Kidney epithelial cell (primary cell): ENCODE measurements at places on chromosomes 3 and 15.

DNA sequence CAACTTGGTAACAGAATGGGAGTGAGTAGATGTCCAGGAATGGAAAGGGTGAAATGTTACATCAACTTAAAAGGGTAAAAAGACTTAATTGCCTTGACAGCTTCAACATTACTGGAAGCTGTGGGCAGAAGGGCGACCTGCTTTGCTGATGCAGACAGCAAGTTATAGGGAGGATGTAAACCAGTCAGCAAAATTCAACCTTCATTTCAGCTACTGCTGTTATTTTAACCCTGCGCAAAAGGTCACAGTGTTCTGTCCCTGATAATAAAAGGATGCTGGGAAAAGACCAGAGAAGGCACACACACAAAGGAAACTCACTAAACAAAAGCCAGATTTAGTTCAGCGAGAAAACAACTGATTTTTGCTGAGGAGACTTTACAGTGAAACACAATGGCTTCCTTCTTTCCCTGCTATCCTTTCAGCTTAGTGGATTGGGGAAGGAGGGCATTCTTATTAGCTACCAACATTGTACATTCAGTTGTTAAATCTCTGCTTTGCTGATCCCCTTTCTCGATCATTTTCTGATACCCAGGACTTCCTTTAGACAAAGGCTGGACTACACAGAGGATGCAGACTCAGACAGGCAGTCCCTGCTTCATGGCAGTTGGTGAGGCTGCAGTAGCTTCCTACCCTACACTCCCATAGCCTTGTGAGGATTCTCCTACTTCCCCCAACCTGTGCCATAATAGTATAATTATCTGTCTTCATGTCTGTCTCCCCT is 62.0 kb downstream of the P3H2 start:
- DNase-seq: peak; percentile 48

DNA sequence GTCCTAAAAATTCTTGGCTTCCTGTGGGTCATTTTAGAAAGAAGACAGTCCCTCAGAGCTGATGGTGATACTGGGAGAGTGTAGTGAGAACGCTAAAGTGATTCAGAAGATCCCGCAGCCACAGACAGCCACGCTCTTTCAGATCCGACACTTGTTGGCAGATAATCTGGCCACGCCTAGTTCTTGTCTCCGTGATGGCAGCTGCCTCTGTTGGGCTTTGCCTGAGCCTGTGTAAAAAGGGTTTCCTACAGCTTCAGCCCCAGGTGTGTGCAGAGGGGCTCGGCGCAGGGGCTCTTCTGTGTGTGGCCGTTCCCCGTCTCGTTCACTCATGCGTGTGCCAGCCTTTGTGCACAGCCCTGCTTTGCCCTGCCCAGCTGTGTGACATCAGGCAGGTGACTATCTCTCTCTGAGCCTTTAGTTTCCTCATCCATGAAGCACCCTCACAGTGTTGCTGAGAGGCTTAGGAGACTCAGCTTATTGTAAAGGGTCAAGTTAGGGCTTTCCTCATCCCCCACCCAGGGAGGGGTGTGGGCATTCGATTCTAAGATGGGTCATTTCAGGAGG is 6.3 kb downstream of the IRAK2 start:
- DNase-seq: no peak

DNA sequence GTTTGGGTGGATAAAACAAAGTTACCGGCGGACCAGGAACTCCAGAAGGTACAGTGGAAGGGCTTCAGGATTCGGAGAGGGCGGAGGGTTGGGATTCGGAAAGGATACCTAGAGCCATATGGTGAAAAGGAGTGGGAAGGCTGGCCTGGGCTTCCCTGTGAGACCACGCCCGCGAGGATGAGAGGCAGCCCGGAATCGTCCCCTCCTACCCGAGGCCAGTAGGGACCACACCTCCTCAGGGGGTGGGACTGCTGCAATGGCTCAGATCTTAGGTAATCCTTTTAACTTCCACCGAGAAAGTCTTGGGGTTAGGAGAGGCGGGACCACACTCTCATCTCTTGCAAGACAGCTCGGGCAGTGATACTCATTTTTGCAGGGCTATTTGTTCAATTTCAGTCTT is 511.3 kb downstream of the OCA2 start:
- no peak for DNase-seq

DNA sequence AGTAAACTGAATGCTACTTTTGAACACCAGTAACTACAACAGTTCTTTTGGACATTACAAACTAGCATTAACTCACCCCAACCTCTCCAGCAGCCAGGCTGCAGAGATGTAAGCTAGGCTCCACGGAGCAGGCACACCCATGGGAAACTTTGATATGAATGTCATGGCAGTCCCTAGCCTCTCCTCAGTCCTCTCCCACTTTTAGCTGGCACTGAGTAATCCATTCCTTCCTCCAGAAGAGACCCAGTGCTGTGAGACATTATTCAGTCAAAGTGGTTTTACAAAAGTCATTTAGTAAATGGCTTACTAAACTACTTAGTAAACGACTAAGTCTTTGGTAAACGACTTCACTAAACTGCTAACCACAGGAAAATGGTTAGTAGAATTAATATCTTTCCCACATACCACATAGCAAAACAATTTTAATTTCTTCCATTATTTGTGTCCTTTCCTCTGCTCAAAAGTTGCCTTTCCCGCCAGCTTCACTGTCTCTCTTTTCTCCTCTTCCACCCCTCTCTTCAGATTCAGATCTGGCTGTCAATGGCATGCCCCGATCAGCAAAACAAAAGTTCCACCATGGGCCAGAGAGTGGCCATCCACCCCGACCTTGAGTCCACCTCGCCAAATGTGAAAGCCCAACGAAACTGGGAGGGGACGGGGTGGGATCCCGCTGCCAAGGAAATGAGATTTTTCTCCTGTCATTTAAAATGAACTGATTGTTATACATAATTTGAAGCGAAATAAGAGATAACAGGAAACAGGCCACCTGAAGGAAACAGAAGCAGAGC is 67.5 kb upstream of the TJP1 start:
- no peak for DNase-seq

GRCh38 chr3:138371070-138371965 is 22.9 kb downstream of the MRAS start:
- DNase-seq: no peak

GRCh38 chr15:39921274-39921638 is 1.2 kb upstream of the GPR176 start:
- DNase-seq: no peak

DNA sequence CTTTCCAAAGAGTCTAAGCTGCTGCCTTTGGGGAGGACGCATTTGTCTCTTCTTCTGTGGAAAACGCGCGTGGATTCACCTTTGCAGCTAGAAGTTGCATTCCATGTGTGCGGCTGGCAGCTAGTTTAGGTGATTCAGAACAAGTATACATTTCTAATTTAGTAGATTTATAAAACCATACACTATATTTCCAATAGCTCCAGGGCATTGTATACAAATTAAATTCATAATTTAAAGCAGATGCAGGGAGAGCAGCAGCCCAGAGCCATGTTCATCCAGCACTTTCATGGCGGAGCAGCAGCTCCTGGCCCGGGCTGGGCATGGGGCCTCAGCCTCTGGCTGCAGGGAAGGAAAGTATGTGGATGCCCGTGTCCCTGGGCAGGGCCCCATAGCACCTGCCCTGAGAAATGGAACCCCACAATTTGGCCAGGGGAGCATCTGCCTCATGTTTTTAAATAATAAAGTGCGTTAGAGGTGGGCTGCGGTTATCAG is 42.8 kb upstream of the SEC22A start:
- no peak for DNase-seq

DNA sequence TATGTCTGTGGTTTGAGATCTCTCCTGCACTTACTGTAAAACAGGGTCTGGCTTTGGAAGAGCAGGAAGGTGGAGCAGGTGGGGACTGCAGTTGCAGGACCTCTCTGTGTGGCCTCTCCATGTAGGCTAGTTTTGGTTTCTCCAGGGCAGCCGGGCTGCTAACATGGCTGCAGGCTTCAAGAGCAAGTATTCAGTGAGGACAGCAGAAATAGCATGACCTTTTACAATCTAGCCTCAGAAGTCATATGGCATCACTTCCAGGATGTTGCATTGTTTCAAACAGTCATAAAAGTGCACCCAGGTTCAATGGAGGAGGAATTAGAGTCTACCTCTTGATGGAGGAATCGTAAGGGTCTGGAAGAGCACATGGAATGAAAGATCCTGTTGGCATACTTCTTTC is 728.7 kb downstream of the NTRK3 start:
- DNase-seq: no peak

DNA sequence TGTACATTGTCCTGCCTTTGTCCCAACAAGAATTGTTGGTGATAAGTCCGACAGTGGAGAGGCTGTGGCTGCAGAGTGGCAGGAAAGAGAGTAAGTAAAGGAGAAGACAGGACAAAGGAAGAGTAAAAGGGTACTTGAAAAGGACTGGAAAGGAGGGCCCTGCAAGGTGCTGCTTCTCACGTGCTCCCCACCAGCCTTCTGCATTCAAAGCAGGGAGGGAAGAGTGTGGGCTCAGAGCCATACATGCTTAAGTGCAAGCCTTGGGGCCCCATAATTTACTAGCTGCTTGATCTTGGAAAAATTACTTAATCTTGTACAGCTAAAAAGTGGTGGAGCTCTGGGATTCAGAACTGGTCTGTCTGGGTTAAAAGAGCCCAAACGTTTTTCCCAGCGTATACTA is 29.9 kb downstream of the MME start:
- DNase-seq: no peak

DNA sequence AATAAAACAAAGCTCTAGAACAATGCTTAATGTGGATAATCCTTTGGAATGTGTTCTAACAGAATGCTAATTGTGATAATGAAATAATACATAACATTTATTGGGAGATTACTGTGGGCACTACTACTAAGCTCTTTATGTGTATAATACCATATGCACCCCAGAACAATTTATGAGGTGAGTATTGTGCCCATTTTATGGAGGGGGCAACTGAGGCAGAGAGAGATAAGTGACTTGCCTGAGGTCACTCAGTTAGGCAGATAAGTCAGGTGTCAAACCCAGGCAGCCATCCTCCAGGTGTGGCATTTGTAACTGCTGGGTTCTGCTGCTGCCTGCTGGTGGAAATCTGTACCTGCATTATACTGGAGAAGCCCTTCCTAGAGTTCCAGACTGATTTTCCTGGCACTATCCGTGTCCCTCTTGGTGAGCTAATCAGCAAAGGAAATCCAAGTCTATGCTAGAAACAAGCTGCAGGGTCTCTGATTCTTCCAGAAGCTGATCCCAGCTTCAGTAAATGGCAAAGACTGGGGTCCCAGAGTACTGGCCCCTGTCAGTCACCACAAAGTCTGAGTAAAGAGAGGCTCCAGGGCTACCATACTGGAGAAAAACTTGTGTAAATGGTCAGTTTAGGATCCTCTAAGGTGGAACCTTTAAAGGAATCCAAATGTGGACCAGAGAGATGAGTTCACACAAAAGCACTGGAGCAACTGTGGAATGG is 22.6 kb upstream of the RBP1 start:
- DNase-seq: no peak

DNA sequence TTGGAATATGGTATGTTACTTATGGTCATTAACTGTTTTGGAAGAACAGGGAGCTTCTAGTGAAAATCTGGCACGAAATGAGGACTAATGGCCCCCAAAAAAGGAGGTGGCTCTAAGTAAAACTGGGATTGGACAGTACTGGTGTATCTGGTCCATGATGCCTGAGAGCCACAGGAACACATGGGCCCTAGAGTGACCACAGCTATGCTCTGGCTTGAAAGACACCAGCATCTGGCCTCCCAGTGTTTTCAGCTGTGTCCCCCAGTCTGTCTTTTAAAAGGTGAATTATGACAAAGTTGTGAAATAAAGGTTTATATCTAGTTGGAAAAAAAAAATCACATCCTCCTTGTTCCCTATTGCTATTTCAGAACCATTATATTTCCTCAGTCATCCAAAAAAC is 64.5 kb downstream of the GSK3B start:
- DNase-seq: no peak

GRCh38 chr3:127674790-127675189 is 2.0 kb downstream of the ABTB1 start:
- DNase-seq: no peak

- no peak for DNase-seq
Measured at GRCh38 chr3:78878011-78878410, 889.8 kb downstream of the ROBO1 start.

- DNase-seq: no peak
Measured at GRCh38 chr15:69805248-69805953, 292.3 kb downstream of the TLE3 start.

- DNase-seq: no peak
Measured at GRCh38 chr3:81463781-81464180, 297.7 kb downstream of the GBE1 start.

- no peak for DNase-seq
Measured at GRCh38 chr15:76184650-76185035, 124.9 kb downstream of the TMEM266 start.

DNA sequence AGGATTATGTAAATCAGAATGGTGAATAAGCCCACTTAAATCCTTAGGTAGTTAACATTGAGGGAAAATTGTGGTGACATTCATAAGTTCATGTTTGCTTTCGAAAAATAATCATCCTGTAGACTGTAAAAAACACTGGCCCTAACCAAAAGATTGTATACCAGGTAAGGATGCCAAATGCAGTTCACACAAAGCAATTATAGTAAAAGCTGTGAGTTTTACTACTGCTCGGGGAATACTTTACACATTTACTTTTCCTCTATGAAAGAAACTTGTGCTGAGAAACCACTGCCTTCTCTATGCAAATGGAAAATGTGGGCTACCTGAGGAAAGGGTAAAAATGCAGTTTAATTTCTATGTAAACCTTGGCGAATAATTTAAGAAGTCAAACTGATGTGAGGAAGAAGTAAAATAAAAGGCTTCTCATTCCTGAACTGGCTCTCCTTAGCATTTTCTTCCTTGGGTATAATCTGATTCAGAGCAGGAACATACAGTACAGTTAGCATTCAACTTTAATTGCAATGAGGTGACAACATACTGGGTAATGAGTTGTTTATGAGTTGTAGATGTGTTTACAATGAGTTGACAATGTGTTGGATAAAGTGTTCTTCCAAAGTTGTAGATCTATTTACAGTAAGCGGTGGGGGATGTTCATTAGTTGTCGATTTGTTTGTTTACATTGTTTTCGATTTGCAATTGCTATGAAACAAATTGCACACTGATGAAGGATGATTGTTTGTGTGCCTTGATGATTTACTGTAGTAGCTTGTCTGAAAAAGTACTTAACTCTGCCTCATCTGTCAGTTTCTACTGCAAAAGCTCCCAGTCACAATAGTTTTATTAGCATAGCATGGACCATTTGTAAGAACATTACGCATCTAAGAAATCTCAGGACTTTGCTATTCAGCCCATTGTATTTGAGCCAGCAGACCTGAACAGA is 453.0 kb upstream of the DPH6 start:
- no peak for DNase-seq

GRCh38 chr3:14726441-14726780 is 51.5 kb downstream of the C3orf20 start:
- no peak for DNase-seq

- no peak for DNase-seq
Measured at GRCh38 chr3:62281726-62282125, 91.6 kb downstream of the FEZF2 start.

GRCh38 chr3:110139821-110140220 is 802.5 kb upstream of the DPPA4 start:
- no peak for DNase-seq

- no peak for DNase-seq
Measured at GRCh38 chr3:183826448-183827250, 1.3 kb upstream of the MAP6D1 start.

DNA sequence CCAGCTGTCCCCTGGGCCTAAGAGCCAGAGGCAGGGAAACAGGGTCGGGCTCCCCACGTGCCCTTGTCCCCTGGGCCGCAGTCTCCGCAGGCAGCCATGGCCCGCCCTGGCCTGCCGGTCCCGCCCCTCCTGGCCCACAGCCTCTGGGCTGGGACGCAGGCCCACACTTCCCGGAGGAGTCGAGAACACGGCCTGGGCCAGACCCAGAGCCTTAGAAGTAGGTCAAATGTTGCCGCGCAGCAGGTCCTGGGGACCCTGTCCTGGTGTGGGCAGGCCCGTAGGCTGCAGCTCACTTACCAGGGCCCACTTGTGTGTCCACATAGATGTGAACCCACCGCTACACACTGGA is 4.3 kb upstream of the MYL3 start:
- DNase-seq: no peak
